Inflammatory macrophage treated with lipopolysaccharide for 1 hour (primary cell): ENCODE measurements at places on chromosomes 1 and 21.

DNA sequence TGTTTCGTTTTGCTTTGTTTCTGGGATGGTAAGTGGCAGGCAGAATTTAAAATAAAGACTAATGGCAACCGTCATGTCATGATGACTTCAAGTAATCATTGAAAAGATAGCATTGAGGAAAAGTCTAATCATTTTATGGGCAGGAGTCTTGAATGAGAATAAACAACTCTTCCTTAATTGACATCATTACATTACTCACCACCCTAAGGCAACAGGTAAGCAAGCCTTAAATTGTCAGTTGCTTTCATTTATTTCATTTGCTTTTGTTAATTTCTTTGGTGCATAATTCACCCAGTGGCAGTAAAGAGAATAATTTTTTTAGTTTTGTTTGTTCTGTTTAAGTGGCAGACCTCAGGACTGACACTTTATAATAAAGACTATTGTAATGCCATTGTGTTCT lies 669.0 kb downstream of the RWDD3 start:
- no peak for DNase-seq

- DNase-seq: no peak
These were observed 5.2 kb upstream of the AGPAT3 start for GRCh38 chr21:43859747-43860214.

- no peak for DNase-seq
These were observed 213.4 kb upstream of the PTBP2 start for GRCh38 chr1:96508233-96508632.

- DNase-seq: peak; percentile 31
These were observed 89.5 kb upstream of the CD53 start for GRCh38 chr1:110783292-110783918.

DNA sequence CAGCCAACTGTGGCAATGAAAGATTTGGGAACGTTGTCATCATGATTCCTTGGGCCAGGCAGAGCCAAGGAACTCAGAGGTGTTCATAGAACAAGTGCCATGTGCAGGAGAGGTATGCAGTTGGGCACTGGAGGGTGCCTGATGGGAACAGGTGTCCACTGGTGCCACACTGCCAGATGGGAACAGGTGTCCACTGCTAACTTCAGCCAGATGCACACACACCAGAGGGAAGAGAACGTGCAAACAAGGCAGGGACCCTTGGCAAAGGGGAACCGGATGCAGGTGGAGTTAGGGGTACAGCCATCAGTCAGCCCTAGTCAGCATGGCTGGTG lies 13.5 kb downstream of the OLFML2B start:
- no peak for DNase-seq
